Left lobe of liver (tissue), 2 donors: ENCODE measurements at places on chromosomes 3 and 15. TPM values are rescaled to one million over a fixed set of nuclear protein-coding genes. Genes with fewer than 3 reads are reported as not detected.
A peak's percentile ranks its signal among the peaks of the same experiment; 100 is the strongest.

- DNase-seq, result no peak
Observed at GRCh38 chr3:36777424-36778218, 13.3 kb upstream of the DCLK3 start.

GRCh38 chr3:69738315-69738714 is 949 bp upstream of the MITF start:
- DNase-seq, result no peak

The FBXO40 gene
- 0.03 TPM for total RNA-seq

- DNase-seq, result no peak
Observed at GRCh38 chr3:20225769-20226168, 39.8 kb upstream of the SGO1 start.

GRCh38 chr15:88401996-88402656 is 65.1 kb downstream of the MRPL46 start:
- no peak for DNase-seq

The ATP2B2 gene
- 37.9 TPM for total RNA-seq

DNA sequence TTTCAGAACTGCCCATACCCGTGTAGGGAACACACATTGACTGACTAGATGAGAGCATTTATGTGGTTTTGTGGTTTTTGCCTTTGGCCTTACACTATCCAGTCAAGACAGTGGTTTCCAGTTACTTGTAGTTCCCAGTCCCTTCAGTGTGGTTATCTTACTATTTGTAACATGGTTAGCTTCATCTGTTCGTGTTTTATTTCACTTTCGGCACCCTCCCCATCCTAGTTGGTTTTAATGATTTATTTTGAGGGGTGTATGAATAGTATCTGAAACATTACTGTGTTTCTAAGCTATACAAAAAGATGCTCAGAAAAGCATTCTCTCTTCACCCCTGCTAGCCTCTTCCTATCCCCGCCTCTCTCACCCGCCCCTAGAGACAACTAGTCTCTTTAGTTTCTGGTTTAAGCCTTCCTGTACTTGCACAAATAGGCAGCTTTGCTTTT is 14.1 kb downstream of the LYSMD4 start:
- no peak for DNase-seq

DNA sequence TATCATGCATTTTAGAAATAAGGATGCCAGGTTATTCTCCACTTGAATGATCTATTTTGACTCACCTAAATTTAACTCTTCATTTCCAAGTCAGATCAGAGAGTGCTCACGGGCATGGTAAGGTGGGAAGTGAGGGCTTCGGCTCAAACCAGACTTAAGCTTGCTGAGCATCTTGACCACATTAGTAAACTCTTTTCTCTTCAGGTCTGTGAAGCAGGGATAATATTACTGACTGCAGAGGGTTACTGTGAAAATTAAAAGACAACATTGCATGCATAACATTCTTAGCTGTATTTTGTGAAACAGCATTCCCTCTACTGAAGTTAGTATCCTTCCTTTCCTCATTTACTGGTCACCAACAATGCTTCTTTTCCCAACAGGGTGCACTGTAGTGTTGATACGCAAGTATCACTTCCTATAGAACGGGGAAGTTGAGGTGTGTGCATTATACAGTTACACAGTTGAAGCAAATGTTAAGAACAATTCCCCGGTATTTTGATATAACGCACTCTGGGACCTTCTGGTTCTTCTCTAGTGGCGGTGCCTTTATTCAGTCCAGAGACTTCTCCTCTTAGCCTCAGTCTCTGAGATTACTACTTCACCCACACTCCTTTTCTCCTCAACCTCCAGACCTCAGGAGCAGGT is 74.1 kb upstream of the MNS1 start:
- DNase-seq, result no peak

DNA sequence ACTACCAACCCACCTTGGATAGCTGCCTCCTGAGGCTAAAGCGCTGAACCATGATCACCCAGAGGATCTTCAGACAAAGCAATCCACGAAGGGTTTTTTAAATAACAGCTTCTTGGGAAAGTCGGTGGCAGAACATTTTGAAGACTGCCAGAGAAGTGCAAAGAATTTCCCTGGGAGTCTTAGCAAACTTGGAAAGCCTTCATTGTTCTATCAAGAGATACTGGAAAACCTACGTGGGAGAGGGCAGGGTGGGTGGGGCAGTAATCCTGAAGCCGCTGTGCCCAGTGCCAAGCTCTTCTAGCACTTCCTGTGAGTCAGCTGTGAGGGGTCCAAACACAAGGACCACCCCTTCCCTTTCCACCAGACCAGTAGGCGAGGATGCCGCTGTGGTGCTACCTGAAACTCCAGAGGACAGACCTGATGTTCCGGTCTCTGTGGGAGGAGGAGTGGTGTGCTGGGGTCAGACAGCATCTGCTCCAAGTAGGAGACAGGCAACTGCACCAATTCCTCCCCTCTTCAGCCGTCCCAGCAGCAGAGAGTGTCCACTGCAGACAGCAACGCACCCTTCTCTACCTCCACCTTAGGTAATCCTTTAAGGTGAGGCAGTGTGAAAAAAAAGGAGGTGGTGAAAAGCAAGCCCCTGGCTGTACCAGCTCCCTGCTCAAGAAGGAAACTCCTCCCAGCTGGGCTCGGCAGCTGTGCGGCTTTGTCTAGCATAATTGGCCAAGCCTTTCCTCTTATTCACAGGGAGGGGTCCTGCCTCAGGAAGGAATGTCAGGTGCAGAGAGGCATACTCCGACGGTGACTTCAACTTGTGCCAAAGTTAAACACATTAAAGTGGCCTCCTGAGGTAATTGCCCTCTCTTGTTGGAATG is 99.0 kb downstream of the TMCC1 start:
- no peak for DNase-seq

DNA sequence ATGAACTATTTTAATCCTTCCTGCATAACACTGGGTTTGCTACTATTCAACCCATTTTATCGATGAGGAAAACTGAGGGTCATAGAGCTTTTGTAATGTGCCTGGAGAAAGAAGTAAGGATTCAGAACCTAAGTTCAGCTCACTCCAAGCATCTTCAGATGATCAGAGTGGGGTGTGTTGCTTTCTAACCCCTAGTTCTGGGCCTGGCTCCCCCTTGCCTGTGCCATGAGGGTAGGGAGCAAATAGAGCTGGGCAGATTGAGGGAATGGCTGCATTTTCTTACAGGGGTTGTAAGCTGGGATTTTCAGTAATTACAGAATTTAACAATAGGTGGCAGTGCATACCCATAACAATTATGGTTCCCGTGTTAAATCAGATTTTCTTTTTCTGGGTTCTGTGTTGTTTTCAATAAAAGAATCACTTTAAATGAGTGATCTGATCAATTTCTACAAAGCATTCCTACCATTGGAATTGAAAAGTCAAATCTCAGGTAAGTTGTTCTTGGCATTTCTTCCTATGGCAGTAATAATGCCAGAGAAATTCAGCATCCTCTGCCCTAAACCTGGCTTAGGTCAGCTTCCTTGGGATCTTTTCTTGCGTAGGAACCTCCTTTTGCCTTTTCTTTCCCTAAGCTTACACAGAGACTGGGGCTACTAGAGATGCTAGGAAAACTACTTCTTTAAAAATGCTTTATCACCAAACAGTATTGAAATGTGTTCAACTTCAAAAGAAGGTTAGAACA is 103.8 kb upstream of the IL12A start:
- DNase-seq, result no peak

The EXD1 gene
- not detected for total RNA-seq

The C3orf49 gene
- total RNA-seq, result not detected

GRCh38 chr15:31307270-31308184 is 19.1 kb upstream of the KLF13 start:
- DNase-seq, result peak; percentile 41

The RLBP1 gene
- not detected for total RNA-seq

GRCh38 chr3:145849115-145849514 is 311.9 kb downstream of the PLOD2 start:
- DNase-seq, result no peak

- DNase-seq, result no peak
Observed at GRCh38 chr3:188706176-188706575, 465.6 kb upstream of the TPRG1 start.

- DNase-seq, result no peak
Observed at GRCh38 chr15:37125143-37125542, 24.8 kb upstream of the MEIS2 start.

DNA sequence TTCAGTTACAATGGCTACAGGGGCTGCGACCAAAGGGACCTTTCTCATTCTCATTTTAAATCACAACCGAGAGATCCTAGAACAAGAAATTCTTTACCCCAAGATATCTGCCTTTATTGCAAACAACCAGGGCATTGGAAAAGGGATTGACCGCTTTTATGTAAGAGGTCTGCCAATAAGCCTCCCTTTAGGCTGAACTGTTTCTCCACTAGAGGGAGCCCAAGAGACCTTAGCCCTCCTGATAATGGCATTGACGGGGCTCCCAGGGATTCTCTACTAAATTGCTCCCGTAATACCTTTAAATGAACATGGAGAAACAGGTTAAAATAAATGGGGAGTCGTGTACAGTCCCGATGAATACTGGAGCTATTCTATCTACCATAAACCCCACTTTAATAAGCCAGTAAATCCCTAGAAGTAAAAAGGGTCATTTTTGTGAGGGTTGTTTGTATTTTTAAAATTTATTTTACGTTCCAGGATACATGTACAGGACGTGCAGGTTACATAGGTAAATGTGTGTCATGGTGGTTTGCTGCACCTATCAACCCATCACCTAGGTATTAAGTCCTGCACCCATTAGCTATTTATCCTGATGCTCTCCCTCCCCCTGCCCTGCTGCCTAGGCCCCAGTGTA is 7.5 kb upstream of the IGSF10 start:
- peak; percentile 55 for DNase-seq

- DNase-seq, result no peak
Observed at GRCh38 chr15:30043211-30043655, 39.5 kb upstream of the GOLGA8J start.

DNA sequence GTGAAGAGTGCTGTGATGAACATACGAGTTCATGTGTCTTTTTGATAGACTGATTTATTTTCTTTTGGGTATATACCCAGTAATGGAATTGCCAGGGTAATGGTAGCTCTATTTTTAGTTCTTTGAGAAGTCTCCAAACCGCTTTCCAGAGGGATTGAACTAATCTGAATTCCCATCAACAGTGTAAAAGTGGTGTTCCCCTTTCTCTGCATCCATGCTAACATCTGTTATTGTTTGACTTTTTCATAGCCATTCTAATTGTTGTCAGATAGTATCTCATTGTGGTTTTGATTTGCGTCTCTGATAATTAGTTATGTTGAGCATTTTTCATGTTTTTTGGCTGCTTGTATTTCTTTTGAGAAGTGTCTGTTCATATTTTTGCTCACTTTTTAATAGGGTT is 54.8 kb upstream of the UTS2B start:
- DNase-seq, result no peak

- no peak for DNase-seq
Observed at GRCh38 chr3:163043074-163043473, 1546.5 kb downstream of the OTOL1 start.

GRCh38 chr3:117524890-117525289 is 815.3 kb downstream of the TUSC7 start:
- no peak for DNase-seq

DNA sequence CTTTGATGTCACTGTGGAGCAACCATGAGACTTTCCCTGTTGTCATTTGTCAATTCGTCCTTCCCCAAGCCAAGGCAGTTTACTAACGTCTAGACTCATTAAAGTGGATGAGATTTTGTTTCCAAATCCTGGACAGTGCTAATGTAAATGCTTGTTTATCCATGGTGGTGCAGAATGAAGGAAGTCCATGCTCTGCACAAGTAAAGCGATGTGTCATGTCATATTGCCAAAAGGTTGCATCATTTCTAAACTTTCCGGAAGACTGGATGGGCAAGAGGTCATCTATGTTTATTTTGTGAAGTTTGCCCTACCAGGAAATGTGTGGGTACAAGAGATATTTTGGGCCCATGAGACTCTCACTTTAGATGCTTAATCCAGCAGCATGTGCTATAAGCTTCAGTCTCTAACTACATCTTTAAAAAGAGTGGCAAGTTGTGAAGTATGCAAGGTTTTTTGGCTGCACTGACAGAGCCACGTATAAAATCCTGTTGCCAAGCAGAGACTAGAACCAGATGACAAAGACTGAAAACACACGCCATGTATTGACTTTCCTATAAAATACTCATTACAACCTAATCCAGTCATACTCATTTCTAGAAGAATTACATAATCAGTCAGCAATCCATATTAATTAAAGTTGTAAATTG is 72.1 kb upstream of the FNDC3B start:
- peak; percentile 66 for DNase-seq

GRCh38 chr3:88480822-88481221 is 331.1 kb downstream of the C3orf38 start:
- no peak for DNase-seq

GRCh38 chr3:46299608-46300460 is 54.1 kb upstream of the CCR2 start:
- DNase-seq, result no peak

The AGBL1 gene
- total RNA-seq, result not detected

GRCh38 chr15:78177447-78177873 is 28.3 kb downstream of the IDH3A start:
- DNase-seq, result no peak

GRCh38 chr3:155079746-155080487 is at the start of gene MME:
Gene MME (plus strand): TSS chr3:155080319. CDS start chr3:155084168, 3,849 bp downstream.
- peak; percentile 94 for DNase-seq

DNA sequence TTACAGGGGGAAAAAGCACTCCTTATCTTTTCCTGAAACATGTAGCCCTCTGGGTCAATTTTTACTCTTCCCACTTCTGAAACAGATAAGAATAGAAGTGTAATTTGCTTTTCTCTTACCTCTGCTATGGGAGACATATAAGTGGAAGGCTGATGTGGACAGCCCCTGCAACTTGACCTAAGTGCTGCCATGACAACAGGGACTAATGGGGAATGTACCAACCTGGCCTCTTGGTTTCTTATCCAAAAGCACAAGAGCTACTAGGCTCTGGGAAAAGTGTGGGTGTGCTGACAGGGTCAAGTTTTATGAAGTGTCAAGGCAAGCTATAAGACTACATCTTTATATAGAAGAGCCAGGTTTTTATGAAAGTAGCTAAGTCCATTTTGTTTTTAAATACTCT is 1246.5 kb downstream of the OTOL1 start:
- no peak for DNase-seq

GRCh38 chr3:115018694-115019093 is 128.4 kb downstream of the ZBTB20 start:
- no peak for DNase-seq

DNA sequence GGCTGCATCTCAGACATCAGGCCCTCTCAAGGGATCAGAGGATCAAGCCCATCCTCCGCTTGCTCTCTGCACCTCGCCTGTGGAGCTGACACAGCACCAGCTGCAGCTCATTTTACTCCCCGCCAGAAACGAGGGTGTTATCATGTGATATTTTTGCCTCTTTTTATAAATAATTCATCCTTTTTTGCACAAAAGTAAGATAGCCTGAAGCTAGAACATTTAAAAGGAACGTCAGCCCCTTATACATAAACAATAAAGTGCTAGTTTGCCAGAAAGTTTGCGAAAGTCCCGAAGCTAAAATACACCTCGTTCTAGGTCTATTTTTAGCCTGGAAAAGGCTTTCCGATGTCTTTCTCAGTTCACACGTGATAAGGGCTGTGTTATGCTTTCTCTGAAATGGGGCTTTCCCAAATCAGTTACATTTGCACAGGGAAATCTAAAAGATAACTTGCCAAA is 9.6 kb upstream of the FAM174B start:
- DNase-seq, result no peak

The SLC28A1 gene
- total RNA-seq, result 64.6 TPM

The KIF15 gene
- total RNA-seq, result 0.28 TPM

- DNase-seq, result peak; percentile 89
Observed at GRCh38 chr15:68620721-68621527, 42.1 kb downstream of the CORO2B start.

The MED12L gene
- total RNA-seq, result 0.15 TPM

- no peak for DNase-seq
Observed at GRCh38 chr3:141012571-141012970, 38.6 kb upstream of the SPSB4 start.
